RKO (cell line): ENCODE measurements at places on chromosomes 13 and 19.

GRCh38 chr13:101919541-101920181, 467.2 kb downstream of the ITGBL1 start:
- no peak for DNase-seq

- DNase-seq: no peak
These were observed 72.0 kb downstream of the ALOX5AP start for GRCh38 chr13:30807392-30807791.

DNA sequence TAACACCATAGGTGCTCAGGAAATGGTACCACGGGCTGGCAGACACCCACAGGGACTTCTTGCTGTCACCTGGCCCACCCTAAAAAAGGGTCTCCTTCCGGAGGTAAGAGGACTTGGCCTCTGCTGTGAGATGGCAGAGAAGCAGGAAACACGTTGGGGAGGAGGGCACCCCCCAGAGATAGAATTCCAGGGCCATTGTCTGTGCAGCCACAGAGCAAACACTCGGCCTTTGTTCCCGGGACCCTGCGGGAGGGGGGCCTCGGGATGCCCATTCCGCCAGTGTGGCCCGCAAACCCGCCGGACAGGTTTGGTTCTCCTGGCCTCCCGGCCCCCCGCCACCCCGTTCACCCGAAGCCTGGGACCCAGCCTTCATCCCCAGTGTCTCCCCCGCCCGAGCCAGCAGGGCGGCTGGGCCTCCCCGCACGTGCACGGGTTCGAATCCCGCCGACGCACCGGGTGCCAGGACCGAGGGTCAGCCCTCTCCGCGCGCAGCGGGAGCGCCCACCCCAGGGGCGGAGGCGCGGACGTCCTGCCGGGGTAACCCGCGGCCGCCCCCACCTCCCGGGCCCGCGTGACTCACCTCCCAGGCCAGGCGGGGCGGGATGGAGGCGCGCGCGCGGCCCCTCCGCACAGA, 714 bp downstream of the PLPP2 start:
- DNase-seq: peak; percentile 62

DNA sequence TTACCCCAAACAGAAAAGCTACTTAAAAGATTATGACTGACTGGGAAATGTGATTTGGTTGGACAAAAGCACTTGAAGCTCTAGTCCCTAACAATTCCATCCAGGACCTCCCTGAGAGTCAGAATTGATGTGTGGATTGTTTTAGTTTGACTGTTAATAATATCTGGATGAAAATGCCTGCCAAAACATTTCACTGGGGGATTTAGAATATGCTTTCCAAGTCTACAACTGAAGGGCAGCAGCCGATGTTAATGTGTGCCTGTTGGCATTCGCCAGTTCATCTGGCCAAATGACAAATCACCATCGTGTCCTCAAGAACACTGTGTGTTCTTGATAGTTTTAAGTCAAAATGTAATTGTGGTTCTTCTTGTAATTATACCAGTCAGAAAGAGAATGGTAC, 76.0 kb upstream of the TSC22D1 start:
- DNase-seq: no peak

DNA sequence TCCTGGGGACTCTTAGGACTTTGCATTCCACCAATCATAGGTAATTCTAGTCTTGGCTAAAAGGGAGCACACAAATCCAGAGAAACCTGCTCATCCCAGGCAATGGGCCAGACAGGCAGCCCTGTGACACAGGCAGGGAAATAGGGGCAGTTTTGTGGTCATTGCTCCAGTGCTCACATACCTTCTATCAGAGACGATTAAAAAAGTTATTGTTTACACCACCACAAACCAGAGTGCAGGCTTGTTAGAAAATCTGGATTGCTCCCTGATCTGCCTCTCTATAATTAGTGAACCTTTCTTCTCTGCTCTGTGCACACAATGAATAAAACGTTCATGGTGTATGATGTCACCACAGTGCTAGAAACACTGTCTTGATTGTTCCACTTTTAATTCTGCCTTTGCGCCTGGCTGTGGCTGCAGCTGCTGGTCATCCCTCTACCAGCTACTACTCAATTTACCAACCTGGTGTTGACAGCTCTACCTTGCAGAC, 121.6 kb upstream of the SPATA13 start:
- no peak for DNase-seq

GRCh38 chr19:2353887-2354592, 6.0 kb upstream of the TMPRSS9 start:
- DNase-seq: no peak

- no peak for DNase-seq
These were observed 258.6 kb upstream of the DACH1 start for GRCh38 chr13:72125561-72125960.

- no peak for DNase-seq
These were observed 49.4 kb downstream of the RASA3 start for GRCh38 chr13:114082849-114083645.

- no peak for DNase-seq
These were observed 93.9 kb downstream of the GADD45B start for GRCh38 chr19:2569596-2570465.

DNA sequence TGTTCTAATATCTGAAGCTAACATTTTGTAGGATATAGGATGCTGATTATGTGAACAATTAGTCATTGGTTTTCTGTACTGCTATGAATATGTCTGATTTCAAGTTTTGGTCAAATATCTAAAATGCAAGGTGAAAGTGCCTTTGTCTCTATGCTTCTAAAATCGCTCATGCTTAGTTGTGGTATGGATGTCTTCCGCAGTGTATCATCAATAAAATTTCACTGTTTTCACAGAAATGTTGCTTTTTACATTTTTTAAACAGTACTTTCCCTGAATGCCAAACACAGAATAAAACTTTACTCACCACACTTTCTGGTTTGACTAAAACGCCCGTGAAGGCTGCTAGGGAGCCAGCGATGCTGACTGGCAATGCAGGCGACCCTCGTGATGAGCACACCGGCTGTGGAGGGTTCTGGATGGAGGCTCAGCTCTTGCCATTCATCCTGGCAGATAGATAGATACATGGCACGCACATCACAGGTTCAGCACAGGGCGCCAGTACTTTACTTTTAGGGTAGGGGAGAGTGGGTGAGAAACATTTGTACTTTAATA, 40.1 kb downstream of the SLC7A9 start:
- no peak for DNase-seq

DNA sequence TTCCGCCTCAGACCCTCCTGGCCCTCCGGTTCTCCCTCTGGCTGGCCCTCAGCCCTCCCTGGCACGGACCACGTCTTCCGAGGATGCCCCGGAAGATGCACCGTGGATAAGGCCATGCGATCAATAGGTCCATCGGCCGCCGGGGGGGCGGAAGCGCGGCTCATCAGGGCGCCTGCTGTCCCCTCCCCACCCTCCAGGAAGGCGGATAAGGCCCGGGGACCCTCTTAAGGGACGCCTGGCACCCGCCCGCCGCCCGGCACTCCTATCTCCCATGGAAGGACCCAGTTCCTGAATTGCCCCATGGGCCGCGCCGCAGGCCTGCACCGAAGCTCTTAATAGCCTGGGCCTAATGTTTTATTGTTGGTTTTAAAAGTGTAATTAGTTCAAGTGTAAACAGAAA, 46.2 kb upstream of the TCF3 start:
- DNase-seq: no peak

DNA sequence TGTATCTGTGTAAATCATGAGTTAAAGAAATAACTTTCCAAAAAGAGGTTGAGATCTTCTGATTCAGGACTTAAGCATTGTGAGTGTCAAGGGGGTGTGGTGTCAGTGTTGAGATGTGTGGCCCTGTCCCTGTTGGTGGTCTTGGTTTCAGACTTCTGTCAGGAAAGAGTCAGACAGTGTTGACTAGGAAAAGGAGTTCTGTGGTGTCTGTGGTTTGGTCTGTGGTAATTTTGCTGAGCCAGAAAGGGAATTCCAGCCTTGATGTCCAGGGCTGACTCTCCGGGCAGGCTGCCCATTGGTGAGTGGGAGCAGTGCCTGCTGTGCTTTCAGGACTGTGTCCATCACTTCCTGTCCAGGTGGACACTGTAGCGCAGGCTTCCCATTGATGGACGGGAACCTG, 39.8 kb upstream of the IGFL4 start:
- peak; percentile 66 for DNase-seq

- DNase-seq: peak; percentile 92
These were observed 513 bp downstream of the CIRBP start for GRCh38 chr19:1269478-1270212.

- peak; percentile 49 for DNase-seq
These were observed 156.3 kb downstream of the SLITRK5 start for GRCh38 chr13:87827479-87827878.

DNA sequence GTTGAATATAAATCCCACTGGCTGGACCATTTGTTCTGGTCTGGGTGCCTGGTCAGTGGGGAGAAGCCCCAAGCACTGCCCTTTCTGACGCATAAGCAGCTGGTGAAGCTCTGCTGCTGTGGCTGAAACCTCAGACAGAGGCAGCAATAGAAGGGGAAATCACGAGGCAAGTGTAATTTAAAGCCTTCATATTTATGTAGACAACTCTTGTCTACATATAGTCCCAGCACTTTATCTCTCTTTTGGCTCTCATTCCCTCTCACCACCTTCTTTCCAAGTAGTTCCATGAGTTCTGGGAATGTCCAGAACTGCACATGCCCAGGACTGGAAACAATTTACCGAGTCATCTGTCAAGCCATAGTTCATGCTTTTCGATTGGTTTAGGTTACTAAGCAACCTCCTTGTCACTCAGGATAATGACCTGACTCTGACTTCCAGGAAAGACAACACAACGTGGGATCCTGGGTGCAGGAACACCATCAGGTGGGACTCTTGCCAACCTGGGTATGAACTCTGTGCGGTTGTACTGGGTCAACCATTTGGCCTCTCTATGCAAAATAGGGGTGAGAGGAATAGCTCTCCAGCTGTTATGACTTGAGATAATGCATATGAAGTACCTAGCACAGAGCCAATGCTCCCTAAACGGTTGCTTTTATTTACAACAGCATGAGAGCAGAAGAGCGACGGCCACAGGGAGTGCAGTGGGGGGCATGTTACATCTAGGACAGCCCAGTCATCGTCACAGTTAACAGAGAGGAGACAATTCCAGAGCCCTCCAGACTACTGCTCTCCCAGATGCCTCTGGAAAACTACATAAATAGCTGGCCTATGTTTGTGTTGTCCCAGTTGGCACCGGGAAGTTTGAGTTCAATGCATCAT, 321.9 kb downstream of the FOXO1 start:
- no peak for DNase-seq

DNA sequence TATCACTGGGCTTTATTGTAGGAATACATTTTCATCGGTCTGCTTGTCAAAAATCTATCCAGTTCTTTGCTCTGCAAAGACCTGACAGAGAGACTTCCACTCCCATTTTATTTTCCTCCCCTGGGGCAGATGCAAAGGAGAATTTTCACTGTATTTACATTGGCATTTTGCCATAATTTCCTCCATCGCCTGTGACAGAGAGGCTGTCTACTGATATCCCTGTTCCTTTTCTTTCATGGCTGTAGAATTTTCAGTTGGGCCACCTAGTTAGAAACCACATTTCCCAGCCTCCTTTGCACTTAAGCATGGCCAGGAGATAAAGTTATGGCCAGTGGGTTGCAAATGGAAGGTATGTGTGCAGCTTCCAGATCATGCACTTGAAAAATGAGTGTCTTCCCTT, 89.3 kb downstream of the NUFIP1 start:
- no peak for DNase-seq

- no peak for DNase-seq
These were observed 104.4 kb downstream of the KDM4B start for GRCh38 chr19:5073153-5073844.

DNA sequence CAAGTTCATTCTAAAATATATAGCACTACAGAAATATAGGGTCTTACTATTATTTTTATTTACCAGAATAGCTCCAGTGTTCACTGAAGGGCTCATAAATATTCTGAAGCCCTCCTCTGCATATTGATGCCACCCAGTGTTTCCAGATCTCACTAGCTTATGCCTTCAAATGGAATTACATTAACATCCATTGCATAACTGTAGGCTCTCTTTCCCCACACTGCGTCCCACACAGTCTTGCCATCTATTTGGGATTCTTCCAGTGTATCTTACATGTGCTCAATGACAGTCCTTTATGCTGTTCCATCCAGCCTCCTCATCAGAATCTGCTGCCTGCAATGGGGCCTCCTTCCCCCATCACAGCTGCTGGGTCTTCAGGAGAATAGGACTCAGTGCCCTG, 137.2 kb downstream of the CYSLTR2 start:
- DNase-seq: no peak

DNA sequence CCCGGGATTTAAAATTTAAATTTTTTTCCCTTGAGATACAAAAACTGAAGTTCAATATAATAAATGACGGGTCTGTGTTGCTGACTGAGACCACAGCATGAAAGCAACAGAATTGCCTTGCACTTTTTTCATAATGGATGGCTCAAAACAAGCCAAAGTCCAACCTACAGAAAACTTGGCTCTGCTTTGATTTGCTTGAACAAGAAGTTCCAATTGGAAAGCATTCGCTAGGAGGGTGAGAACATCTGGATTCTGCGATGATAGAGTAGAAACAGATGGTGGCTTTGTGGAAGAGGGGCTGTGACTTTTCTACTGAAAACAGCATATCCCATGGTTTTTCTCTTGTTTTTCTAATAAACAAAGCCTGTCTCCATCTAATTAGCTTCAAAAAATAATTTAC, 46.4 kb downstream of the THSD1 start:
- no peak for DNase-seq

GRCh38 chr13:79481685-79482052, 714 bp downstream of the NDFIP2 start:
- DNase-seq: peak; percentile 30

GRCh38 chr13:113669231-113669754, 2.3 kb downstream of the GRK1 start:
- DNase-seq: no peak
